ENCODE measurements at places on chromosomes 7 and 10.

- no peak for DNase-seq
Observed at GRCh38 chr10:117439243-117439912, 64.1 kb upstream of the PDZD8 start.

GRCh38 chr10:124232686-124233545 lies 139.5 kb upstream of the CHST15 start:
- DNase-seq, result no peak

DNA sequence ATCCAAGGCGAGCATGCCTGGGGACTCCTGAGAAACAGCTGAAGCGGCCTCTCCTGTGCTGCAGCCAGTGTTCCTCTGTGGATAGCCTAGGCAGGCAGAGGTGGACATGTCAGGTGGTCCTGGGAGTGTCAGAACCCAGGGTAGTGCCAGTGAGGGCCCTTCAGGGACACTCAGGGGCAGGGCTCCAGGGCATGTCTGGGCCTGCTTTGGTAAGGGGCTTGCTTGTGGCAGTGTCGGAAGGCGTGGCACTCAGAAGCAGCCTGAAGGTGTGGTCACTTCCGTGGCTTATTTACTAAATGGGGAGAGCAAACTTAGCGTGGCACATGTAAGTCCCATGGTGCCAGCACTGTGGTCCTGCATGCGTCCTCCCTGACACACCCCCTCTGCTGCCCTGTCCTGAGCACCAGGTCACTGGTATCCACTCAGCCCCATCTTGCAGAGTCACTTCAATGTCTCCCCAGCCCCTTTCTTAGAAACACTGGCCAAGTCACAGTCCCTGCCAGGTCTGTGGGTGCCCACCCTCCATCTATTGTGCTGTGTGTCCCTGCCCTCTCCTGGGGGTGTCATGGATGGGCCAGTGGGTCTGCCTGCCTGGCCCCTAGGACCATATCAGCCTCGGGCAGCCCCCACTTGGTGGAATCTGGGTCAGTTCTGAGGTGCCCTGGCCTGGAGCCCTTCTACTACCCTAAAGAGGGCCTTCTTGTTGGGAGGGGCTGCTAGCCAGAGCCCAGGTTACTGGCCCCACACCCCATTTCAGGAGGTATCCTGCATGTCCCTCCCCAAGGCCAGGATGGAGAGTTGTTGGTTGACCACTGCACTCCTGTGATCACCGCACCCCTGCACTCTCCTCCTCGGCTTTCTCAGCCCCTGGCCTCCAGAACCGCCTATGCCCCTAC lies 6.4 kb downstream of the ZMIZ2 start:
- DNase-seq, result no peak

DNA sequence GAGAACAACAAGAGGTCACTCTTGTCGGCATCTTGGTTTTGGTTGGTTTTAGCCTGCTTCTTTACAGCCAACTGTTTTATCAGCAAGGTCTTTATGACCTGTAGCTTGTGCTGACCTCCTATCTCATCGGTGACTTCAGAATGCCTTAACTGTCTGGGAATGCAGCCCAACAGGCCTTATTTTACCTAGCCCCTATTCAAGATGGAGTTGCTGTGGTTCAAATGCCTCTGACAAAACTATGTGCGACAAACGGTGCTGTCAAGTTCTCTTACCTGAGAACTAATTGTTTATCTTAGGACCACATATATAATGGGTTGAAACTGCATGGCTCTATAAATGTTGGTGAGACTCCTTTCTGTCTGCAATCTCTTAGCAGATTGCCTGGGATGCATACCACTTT lies 35.9 kb upstream of the POT1 start:
- DNase-seq, result no peak

DNA sequence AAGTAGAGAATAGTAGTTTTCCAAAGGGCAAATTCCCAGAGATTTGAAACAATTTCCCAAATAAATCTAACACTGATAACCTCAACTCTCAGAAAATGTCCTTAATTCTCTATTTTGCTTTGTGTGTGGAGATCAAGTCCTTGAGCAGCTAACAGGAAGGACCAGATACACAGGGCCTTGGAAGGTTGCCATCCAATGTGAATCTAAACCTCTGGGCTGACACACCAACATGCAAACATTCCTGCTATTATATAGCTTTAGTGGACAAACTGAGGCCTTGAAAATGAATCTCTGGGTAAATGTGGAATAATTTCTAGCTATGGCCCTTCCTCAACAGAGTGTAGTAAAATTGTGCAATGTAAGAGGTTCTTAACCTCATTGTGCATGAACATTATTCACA lies 44.1 kb upstream of the PARD3 start:
- no peak for DNase-seq

- DNase-seq, result no peak
Observed at GRCh38 chr10:14889318-14889717, 10.7 kb downstream of the SUV39H2 start.

DNA sequence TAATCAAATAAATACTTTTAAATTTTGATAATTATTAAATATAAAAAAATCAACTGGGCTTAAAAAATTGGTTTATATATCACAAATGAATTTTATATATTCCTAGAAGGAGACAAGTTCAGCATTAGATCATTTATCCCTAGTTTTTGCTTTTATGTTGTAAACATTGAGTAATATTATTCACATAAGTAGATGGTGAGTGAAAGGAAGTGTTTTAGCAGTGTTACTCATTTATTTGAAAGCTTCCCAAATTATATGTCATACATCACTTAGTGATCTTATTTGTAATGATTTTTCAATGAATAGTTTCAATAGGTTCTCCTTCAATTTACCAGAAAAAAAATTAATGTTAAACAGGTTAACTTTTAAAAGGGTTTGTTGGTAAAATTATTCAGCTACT lies 15.8 kb downstream of the KLLN start:
- no peak for DNase-seq

GRCh38 chr7:47449810-47450590 lies 131.9 kb downstream of the TNS3 start:
- no peak for DNase-seq

DNA sequence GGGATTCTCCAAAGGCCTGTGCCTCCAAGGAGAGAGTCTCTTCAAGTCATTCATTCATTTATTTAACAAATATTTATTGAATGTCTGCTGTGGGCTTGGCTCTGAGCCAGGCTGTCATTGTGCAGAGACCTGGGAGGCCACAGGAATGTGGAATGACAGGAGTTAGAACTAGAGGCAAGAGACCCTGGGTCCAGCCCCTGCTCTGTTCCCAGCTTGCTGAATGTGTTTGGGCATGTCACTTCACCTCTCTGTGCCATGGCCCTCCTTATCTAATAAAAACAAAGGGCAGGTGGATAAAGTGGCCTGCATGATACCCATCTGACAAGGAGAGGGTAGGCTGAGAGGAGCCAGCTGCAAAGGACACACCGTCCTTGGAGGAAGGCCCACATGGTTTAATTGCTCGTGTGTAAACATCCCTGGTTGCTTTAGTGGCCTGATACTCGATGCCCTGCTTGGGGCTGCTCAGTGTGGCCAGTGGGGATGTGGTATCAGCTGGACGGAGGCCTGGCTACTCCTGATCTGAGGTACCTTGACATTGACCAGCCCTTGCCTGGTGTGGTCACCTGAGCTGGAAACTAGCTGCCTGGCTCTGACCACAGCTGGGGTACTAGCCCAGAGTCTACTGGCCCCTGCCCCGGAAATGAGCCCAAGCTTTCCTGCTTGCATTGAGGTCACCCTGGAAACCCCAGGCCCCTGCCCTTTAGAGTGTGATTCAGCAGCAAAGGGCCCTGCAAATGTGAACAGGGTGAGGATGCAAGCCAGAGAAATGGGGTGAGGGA lies 116.2 kb downstream of the CDH23 start:
- DNase-seq, result no peak

DNA sequence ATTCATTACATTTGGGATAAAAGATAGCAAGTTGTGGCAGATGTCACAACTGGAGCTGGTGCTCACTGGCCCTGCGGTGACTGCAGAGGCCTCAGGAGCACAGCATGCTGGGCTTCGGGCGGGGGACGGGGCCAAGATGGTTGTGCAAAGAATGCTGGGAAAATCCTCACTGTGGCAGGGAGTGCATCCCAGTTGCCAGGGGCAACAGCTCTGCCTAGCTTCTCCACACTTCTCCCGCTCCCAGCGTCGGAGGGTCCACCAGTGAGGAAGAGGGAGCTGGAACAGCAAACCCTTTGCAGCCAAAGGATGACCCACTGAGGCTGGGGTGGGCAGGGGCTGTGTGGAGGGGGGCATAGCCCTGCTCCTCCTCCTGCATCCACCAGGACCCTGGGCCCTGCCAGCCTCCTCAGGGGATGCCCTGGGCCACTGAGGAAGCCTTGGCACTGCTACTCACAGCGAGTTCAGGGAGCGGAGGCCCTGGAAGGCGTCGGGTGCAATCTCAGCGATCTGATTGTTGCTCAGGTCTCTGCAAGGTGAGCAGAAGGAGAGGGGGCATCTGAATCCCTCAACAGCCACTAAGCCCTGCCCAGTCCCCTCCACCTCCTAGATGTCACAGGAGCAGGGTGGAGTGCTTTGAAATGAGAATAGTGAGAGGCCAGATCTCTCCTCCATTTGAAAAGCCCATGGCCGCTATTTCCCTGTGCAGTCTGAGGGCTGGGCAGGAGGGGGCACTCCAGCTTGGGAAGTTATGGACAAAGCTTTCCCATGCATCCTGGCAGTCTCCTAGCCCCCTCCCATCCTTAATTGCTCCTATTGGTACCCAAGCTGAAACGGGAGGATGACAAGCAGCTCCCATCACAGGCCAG lies 126.5 kb downstream of the SLIT1 start:
- no peak for DNase-seq

- DNase-seq, result no peak
Observed at GRCh38 chr7:131899271-131900030, 343.0 kb upstream of the PODXL start.

DNA sequence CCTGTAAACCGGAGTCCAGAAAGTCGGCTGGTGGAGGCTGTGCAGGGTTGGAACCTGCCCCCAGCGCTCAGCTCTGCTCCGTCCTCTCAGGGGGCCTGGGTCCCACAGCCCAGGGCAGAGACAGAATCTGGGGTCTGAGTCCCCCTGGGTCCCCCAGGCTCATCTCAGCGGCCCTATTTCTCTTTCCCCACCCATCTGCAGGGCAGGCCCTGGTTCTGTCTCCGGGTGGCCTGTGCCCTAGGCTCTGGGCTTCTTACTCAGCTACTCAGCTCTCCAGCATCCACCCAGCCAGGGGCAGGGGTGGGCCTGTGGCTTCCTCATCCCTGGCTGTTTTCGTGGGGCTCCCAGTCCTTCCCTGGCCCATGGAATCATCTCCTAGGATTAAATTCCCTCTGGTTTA lies 183.4 kb downstream of the ADARB2 start:
- DNase-seq, result no peak

DNA sequence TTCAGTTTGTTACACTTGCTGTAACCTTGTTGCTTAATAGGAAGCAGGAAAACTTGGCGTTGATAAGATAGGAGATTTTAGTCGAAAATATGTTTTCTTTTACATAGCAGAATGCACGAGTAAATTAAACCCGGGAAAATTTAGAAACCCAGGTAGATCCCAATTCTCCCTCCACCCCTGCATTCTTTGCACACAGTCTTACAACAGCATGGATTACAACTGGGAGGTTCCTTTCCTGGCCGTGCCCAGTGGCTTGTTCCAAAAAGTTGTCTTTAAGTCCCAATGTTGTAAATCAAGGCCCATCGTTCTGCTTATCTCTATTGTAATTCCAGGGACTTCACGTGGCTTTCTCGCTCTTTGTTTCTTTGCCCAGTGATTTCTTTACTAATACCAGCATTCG lies 1.1 kb upstream of the DPY19L1 start:
- DNase-seq, result no peak

- DNase-seq, result no peak
Observed at GRCh38 chr10:6269432-6269831, 66.7 kb downstream of the PFKFB3 start.

DNA sequence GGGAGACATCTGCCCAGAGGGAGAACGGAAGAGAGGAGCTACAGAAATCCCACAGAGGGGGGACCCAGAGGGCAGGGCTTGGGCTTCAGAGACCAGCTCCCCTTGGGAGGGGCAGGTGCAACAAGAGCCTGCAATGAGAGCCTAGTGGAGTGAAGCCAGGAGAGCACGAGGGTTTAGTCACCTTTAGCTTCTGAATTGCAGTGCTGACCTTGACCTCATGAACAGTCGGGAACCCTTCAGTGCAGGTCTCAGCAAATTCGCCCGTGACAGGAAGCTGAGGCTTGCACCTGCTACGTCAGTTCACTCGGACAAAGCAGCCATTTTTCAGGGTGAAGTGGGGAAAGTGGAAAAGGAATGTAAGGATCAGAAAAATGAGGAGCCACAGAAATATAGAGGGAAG lies 306.8 kb upstream of the CDC14C start:
- no peak for DNase-seq

GRCh38 chr7:102404005-102404861 lies 8.1 kb downstream of the PRKRIP1 start:
- DNase-seq, result peak; percentile 41
